ENCODE measurements at places on chromosomes 3 and 15.
A peak's percentile ranks its signal among the peaks of the same experiment; 100 is the strongest.

GRCh38 chr3:174430986-174431385 lies 428.1 kb upstream of the NAALADL2 start:
- DNase-seq, result no peak

- no peak for DNase-seq
These were observed 11.1 kb downstream of the COL6A6 start for GRCh38 chr3:130528120-130528519.

- no peak for DNase-seq
These were observed 85.9 kb upstream of the CSPG5 start for GRCh38 chr3:47664519-47664918.

GRCh38 chr15:80527406-80527805 lies 123.2 kb downstream of the ARNT2 start:
- DNase-seq, result no peak

DNA sequence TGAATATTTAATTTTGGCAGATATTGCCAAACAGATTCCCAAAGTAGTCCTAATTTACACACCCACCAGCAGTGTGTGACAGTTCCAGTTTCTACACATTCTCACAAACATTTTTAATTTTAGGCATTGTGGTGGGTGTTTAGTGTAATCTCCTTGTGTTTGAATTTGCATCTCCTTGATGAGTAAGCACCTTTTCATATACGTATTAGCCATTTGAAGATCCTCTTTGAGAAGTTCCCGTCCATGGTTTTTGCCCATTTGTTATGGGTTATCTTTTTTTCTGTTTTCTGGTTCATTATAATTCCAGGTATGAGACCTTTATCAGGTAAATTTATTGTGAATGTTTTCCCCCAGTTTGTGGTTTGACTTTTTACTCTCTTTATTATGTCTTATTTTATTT lies 2.3 kb upstream of the TM4SF19 start:
- peak; percentile 48 for DNase-seq

DNA sequence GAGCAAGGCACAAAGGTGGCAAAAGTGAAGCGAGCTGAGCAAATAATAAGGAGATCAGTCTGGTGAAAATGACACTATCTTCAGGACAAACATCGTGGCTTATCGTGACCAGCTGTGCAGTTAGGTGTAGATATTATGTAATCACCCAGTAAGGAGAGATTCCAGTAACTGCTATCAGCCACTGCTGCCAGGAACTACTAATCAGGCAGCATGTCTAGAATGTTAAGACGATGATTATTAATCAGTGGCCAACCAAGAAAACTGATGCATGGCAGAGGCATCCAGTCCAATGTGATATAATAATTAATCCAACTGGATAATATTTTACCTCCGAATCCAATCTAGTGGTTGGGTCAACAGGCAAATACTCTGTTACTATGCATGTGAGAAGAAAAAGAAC lies 252.7 kb upstream of the ZPLD1 start:
- DNase-seq, result no peak

GRCh38 chr3:131731709-131732108 lies 228.9 kb upstream of the MRPL3 start:
- DNase-seq, result no peak

DNA sequence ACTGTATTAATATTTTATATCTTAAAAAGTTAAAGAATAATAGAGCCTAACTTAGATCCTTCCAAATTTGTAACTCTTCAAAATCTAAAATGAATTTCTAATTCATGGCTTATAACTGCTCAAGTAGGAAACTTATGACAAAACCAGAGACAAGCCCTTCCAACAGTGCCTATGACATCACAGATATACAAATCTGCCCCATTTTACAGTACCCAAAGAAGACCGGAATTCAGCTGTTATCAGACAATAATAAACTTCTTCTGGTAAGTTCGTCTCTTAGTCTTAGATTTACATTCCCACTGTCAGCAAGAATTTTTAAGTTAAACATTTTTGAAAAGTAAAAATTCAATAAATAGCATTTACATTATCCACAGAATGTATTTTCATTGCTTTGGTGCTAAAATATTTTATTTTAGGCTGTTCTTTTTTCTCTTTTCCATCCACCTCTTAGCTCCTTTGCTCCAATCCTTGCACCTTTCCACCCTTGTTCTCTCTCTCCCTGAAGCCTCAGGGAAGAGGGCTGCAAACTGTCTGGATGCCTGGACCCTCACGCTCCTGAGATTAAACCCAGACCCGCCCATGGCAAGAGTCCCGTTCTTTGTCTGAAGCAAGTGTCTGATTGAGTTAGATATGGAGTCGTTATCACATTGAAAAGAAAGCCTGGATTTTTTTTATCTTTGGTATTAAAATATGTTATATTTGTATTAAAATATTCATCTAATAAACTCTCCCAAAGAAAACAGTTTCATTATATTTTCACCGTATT lies 312.7 kb downstream of the ZBTB20 start:
- no peak for DNase-seq
